Chondrocyte (in vitro differentiated cells): ENCODE measurements at places on chromosomes 5 and 9.

- no peak for DNase-seq
Observed at GRCh38 chr5:118111956-118112355, 876.4 kb downstream of the DTWD2 start.

DNA sequence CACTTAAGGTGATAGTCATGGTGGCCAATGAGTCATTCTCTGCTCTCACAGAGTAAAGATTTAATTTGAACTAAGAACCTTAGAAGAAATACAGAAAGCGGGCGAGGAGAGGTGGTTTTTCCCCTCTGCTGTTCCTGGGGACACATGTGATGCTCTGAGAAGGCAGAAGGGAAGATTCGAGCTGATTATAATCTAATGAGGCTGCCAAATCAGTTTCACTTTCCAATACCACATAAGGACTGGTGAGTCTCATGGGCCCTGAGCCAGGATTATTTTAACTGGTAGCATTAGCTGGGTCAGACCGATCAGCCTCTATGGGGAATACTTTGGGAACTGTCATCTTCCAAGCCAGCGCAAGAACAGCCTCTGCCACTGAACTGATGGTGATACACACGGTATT, 116.5 kb downstream of the SLC1A3 start:
- DNase-seq = no peak

GRCh38 chr5:80998590-80998979, 38.4 kb downstream of the RASGRF2 start:
- no peak for DNase-seq

DNA sequence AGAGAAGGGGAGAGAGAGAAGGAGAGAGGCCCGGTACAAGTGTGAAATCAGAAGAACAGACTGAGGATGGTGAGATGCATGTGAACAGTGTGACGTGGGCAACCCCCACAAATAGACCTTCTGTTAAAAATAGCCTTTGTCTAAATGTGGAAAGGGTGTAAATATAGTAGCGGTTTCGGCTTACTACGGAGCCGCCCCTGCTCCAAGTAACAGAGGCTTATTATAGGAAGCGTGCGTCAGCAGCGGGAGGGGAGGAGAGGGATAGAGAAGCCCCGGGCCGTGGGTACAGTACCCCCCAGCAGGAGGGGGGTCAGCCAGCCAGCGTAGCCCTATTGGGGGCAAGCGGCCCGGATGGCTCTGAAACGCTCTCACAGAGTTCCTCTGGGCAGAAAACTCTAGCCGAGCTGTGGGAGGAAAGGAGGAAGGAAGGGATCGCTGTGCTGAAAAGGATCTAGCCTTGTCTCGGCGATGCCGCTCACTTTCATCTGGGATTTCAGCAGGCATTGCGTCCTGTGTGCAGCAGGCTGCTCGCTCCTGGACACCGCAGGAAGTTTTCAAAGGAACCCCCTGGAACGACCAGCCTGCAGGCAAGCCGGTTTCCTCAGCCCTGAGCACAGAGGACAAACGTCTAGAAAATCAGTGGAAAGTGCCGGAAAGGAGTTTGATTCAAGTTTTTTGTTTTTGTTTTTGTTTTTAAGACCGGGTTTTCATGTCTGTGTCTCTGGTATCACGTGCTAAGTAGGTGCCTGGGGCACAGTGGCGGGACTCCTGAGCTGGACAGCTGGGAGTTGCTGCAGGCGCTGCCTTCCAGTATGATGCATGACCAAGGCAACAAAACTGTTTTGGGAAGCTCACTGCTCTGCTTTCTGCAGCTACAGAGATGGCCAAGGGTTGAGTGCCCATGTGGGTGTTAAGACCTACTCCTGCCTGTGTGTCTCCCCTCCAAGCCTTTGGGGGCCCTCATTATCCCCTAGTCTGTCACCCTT, 146.6 kb downstream of the SEC61B start:
- no peak for DNase-seq

GRCh38 chr5:16539169-16539666, 73.6 kb upstream of the ZNF622 start:
- DNase-seq = no peak

- DNase-seq = no peak
Observed at GRCh38 chr9:72827950-72828731, 124.7 kb downstream of the ALDH1A1 start.

DNA sequence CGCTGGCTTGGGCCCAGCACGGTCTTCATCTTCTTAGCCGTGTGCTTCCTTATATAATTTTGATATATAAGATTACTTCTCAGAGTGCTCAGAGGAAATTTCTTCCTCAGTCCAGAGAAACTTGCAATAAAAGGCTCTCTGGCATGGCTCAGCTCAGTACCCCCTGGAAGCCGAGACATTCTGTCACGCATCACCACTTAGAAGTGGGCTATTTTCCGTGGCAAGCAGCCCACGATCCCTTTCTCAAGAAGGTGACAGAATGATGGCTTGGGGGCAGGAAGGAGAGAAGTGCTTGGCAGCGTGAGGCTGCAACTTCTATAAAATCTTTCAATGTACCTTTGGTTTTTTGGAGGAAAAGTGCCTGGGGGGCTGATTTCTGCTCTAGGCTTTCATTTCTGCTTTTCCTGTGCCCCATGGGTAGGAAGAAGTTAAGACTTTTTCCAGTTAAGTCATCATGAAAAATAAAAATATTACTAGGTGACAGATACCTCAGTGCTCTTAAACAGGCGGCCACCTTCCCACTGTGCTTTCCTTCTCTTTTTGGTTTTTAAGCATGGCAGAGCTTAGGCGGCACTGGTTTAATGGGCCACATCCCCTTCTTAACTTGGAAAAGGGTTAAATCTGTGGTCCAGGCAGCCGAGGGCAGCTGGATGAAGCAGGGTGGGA, 104.6 kb downstream of the MVB12B start:
- no peak for DNase-seq
